ENCODE measurements at places on chromosomes 16 and 17. TPM values are rescaled to one million over a fixed set of nuclear protein-coding genes. Genes with fewer than 3 reads are reported as not detected.

- no peaks in the 10 kb centered on the region for H3K36me3 ChIP-seq
- DNase-seq, result no peak
- H3K27me3 ChIP-seq, result peaks cover 37% of the 10 kb centered on the region
- H3K4me3 ChIP-seq, result no peak overlapping the region
- no peak overlapping the region for H3K27ac ChIP-seq
These were observed 11.5 kb upstream of the BAHCC1 start for GRCh38 chr17:81383504-81384421.

GRCh38 chr17:75712446-75712845, 8.8 kb upstream of the ITGB4 start:
- H3K4me3 ChIP-seq, result no peak overlapping the region
- peaks cover 9% of the 10 kb centered on the region for H3K27me3 ChIP-seq
- no peak for DNase-seq
- H3K4me1 ChIP-seq, result no peaks in the 10 kb centered on the region
- H3K27ac ChIP-seq, result no peak overlapping the region

Gene IKZF3
- total RNA-seq, result 113 TPM

DNA sequence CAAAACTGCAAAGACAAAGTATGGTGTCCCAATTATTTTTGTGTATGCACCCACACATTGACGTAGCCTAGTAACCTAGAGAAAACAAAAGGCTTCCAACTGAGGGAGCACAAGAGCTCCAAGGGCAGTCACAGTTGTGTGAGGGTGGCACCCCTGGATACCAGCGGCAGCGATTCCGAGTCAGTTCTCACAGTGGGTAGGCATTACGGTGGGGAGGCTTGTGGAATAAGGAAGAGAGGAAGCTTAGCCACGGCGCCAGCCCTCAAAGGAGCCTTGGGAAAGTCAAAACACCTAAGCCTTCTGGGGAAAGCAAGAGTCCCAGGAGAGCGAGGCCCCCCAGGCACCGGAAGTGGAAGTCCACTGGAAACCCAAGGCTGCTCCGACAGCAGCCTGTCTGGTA, 31.0 kb upstream of the ADCY9 start:
- no peaks in the 10 kb centered on the region for H3K36me3 ChIP-seq
- peaks cover 10% of the 10 kb centered on the region for H3K27me3 ChIP-seq
- DNase-seq, result no peak
- no peak overlapping the region for H3K4me3 ChIP-seq

- no peak overlapping the region for H3K27ac ChIP-seq
- no peaks in the 10 kb centered on the region for H3K36me3 ChIP-seq
- peaks cover 11% of the 10 kb centered on the region for H3K4me1 ChIP-seq
- no peak for DNase-seq
- peaks cover 29% of the 10 kb centered on the region for H3K27me3 ChIP-seq
- no peak overlapping the region for H3K4me3 ChIP-seq
These were observed 9.6 kb upstream of the LPCAT2 start for GRCh38 chr16:55499281-55499680.

All from T-helper 17 cell (primary cell).